NCI-H2107 (cell line): ENCODE measurements at places on chromosomes 6 and 20.

DNA sequence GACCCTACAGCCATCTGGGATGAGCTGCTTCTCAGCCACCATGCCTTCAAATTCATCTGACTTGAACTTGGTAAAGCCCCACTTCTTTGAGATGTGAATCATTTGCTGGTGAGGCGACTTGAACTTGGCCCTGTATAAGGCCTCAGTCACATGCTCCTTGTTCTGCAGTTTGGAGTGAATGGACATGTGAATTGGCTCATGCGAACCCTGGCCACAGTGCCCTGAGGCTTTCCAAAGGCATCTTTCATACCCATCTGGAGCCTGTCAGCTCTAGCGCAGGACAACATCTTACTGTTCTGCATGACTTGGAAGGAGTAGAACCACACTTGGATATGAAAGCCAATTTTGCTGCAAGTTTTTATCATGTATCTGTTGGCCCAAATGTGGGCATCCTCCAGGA, 244.0 kb upstream of the FAM83B start:
- DNase-seq, result no peak

DNA sequence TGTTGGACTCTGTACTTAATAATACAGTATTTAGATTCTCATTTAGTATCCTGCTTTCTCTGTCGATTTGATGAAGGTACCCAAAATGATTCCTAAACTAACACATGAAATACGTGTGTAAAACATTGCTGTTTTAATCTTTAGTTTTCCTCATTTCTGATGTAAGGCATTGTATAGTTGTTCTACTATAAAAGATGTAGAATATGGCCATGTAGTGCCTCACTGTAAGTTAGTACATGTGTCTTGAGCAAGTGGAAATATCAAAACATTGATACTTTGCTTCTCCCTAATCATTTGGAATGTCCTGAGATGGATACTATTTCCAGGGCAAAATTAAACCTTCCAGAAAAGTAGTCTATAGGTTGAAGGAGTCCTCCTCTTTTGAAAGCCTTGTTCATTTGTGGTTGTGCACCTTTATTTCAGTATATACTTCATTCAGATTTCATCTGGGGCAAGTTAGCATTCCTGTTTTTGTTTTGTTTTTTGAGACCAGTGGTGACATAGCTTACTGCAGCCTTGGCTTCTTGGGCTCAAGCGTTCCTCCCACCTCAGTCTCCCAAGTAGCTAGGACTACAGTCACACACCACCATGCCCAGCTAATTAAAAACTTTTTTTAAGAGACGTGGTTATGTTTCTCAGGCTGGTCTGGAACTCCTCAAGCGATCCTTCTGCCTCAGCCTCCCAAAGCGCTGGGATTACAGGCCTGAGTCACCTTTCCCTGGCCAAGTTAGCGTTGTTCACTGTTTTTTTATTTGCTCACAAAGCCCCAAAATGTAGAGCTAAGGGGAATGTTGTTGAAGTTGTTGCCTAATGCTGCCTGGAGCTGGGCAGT, 11.6 kb downstream of the SRSF3 start:
- DNase-seq, result no peak

DNA sequence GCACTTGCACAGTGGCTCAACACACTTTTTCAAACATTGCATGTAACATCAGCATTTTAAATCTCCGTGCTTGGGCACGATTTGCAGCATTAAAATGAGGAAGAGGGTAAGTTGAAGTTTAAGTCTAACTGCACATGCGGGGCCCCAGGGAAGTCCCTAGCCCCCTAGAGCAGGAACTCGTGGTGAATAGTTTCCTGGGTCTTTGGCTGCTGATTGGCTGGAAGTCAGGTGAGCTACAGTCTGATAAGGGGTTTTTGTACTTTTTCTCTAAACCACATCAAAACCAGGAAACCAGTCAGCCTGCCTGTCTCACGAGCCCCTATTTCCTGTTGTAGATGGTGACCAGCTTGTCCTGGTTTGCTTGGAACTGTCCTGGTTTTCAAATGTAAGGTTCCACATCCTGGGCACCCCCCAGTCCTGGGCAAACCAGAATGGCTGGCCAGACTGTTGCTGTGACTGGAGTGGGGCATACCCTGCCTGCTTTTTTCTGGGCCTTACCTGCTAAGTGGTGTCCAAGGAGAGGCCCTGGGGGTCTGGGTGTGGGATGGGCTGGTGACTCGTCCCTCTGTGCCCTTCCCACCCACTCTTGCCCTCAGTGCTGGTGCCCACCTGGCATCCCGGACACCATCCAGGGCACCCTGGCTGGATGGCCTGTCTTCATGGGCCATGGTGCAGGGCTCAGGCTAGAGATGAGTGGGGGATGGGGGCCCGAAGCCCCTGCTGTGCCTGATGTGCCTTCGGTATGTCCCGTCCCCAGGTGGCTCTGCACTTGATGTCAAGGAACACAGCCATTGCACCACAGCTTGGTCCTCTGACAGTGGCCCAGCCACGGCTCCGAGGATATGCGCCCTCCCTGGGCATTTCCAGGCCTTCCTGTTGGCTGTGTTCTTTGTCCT, 31.8 kb downstream of the SUN5 start:
- no peak for DNase-seq

DNA sequence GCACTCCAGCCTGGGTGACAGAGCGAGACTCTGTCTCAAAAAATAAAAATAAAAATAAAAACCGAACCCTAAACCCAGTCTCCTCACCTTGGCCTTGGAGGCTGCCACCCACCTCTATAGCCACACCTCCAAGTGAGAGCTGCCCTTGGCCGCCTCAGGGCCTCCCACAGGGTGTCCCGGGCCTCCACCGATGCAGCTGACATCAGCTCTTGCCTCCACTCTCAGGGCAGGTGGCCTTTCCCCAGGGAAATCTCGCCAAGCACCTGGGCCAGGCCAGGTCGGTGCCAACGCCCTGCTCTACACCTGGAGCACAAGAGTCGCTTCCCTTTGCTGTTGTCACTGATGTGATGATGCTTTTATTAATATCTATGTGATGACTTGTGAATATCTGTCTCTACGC, 8.9 kb upstream of the MYL9 start:
- DNase-seq, result no peak

DNA sequence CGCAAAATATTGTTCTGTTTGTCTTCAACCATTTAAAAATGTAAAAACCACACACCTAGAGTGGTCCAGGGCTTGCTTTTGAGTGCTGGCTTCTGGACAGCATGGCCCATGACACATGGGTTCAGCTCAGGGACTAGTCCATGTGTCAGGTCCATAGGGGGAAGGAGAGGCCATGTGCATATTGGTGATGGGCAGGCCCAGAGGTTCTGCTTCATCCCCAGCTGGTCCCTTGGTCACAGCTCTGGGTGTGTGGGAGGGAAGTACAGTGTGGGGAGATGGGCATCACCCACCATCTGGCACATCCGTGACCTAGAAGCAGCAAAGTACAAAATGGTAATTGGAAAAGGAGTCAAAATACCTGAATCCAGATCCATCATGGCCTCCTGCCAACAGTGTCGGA, 50.7 kb downstream of the STK35 start:
- no peak for DNase-seq

- DNase-seq, result no peak
These were observed 53.7 kb upstream of the STX16 start for GRCh38 chr20:58597249-58597891.

GRCh38 chr6:169701311-169701953, 397 bp downstream of the WDR27 start:
- DNase-seq, result no peak

GRCh38 chr6:161366301-161366923, 92.6 kb upstream of the AGPAT4 start:
- no peak for DNase-seq

GRCh38 chr6:168601546-168601945, 160.6 kb downstream of the SMOC2 start:
- DNase-seq, result no peak

DNA sequence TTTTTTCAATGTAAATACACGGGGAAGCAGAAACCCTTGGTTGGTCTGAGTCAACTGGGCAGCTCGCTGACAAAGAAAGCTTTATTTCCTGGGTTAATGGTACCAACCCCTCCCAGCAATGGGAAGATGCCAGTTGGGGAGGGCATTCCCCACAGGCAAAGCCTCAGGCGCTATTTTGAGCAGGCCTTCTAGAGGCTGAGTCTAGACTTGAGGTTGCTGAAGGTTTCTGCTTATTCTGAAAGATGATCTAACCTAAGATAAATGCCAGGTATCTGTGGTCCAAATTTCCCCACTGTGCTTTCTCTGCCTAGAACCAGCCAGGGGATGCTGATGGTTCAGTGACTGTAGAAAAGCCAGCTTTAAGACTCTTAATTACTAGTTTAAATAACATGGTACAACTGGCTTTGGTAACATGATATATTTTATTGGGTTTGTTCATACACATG, 172.5 kb upstream of the JARID2 start:
- DNase-seq, result no peak

DNA sequence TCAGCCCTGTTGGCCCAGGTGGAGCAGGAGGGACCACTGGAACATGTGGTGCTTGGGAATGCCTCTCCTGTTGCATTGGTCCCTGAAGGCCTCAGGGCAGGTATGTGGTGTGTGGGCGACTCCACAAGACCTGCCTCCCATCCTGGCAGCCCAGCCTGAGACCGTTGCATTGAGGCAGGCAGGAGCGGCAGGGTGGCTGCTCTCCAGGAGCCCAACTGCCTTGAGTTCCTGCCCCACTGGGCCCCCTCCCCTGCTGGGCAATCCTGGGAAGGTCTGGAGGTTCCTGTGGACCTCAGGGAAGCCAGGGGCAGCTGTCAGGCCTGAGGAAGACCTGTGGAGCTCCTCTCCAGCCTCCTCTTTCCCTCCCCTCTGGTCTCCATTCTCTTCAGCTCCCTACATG, 19.8 kb downstream of the MAVS start:
- no peak for DNase-seq

DNA sequence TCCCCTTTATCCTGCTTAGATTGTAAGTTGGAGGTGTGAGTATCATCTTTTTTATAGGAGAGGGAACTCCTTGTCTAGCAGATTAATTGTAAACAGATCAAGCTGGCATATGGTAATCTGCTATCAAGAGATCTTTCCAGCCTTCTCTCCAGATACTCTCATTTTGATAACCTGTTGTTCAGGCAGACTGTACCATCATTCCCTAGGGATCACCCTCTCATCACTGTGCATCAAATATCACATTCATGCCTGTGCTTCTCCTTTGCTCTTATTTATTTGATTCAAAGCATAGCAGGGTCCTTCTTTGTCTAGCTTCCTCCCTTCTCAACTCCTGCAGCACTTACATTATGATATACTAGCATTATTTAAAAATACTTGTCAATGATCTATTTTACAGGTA, 73.8 kb downstream of the LRRC1 start:
- no peak for DNase-seq

DNA sequence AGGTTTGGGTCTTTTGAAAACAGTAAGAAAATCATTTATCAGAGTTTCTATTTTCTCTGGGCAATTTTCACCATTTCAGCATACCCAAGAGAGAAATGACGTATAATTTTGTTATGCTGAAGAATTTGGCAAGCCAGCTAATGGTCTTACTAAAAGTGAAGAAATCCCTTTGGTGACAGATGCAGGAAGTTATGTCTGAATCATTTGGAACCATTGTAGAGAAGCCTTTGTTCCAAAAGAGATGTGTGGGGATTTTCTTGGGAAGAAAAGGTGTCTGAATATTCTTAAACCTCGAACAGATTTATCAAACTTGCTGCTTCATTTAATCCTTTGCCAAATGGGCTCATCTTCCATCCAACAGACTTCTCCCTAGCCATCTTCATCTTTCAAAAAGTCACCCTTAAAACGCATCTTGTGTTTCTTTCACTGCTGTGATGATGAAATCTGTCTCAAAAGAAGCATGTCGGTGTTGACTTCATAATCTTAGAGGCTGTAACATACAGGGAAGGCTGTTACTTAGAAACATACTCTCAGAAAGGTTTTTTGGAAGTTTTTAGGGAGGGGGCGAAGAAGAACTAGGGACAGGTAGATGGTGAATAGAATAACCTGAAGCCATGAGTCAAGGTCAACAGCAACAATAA, 39.5 kb downstream of the CITED2 start:
- no peak for DNase-seq
